T follicular helper cell (primary cell): ENCODE measurements at places on chromosomes 1 and 21.

GRCh38 chr1:235907187-235907896 lies 40.6 kb upstream of the LYST start:
- DNase-seq: no peak

DNA sequence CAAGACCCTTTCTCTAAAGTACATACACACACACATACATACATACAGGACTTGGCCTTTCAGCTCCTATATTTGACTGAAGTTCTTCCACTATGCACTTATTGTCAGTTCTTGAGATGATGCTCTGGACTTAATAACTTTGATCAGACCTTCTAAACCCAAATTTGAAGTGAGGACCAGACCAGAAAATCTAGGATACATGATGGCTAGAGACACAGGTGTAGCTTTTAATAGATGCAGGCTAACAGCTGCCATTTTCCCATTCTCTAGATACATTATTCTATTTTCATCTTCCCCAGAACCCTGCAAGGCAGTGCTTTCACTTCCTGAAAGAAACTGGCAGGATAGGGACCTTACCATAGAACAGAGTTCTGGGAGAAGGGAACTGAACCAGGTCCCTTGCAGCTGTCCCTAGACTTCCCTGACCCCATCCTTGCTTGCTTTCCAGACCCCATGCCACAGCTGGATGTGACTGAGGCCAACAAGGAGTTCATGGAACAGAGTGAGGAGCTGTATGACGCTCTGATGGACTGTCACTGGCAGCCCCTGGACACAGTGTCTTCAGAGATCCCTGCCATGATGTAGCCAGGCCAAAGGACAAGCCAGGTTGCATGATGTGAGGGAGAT lies 14.9 kb upstream of the RAB42 start:
- no peak for DNase-seq

DNA sequence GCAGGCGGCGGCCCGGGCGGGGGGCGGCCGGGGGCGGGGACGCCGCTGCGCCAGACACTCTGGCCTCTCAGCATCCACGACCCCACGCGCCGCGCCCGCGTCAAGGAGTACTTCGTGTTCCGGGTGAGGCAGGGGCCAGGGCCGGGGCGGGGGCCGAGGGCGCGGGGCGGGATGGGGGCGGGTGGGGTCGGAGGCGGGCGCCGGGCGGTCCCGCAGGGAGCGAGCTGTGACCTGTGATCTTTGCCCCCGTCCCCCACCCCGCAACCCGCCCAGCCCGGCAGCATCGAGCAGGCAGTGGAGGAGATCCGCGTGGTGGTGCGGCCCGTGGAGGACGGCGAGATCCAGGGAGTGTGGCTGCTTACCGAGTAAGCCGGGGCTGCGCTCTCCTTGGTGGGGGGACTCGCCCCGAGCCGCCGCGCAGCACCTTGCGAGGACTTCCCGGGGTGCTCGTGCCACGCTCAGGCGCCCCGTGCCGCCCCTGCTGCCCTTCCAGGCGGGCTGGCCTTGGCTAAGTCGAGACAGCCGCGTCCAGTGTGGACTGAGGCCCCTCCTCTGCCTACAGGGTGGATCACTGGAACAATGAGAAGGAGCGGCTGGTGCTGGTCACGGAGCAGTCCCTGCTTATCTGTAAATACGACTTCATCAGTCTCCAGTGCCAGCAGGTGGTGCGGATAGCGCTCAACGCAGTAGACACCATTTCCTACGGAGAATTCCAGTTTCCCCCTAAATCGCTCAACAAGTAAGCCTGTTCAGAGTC lies 514 bp downstream of the TPRG1L start:
- DNase-seq: no peak

DNA sequence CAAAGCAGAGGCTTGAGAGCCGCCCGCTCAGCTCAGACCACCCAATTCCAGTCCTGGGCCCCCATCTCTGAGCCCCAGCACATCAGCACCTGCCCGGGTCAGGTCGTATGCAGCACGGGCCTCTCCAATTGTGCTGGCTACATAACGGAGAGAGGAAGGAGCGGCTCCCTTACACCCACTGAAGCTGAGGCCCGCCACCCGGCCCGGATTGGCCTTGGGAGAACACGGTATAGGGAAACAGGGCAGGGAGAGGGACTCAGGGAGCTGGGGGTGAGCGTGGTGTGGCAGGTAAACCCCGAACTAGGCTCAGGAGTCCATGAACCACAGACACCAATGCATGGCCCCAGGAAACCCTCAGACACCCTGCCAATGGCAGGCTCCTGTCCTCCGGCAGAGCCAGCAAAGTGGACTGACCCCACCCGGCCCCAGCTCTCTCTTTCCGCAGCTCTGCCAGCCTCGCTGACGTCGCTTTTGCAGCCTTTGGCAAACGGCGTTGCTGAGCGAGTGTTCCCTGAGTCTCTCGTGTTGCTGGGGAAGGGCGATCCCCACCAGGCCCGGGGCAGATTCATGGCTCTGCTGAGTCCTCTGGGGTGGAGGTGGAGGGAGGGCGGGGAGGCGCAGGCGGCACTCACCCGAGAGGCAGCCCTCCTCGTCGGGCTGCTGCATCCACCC lies 16.5 kb downstream of the MEGF6 start:
- DNase-seq: no peak

DNA sequence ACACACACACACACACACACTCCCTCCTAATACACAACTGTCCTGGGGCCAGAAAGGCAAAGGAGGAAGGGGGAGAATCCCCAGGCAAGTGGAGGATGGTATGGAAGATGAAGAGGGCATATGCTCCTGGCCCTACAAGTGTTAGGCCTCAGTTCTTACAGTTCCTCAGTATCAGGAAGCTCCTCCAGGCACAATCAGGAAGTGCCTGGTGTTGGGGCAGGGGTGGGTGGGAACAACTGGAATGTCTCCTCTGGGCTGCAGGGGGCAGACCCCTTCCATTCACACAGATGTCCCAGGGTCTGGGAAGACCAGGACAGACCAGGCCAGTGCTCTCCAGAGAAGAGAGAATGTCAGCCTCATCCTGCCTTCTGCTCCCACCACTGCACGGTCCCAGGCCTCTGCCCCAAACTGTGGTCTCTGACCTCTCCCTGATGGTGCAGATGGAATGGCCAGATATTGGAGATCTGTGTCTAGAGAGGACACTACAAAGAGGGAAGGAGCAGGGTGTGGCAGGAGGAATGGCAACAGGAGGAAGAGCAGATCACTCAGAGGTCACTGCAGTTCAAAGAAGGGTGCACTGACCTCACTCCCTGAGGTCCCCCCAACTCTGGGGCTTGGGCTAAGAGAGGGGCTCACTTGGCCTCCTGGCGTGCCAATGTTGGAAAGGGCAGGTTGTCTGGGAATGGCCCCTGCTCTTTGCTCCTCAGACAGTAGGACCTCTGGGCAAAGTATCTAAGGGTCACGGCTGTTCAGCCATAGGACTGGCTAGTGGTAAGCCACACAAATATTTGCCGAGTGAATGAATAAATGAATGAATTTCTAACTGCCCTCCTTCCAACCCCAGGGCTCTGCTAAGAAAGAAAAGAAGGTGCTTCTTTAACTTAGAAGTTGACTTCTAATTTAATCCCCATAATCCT lies 2.5 kb upstream of the DENND2D start:
- DNase-seq: no peak

DNA sequence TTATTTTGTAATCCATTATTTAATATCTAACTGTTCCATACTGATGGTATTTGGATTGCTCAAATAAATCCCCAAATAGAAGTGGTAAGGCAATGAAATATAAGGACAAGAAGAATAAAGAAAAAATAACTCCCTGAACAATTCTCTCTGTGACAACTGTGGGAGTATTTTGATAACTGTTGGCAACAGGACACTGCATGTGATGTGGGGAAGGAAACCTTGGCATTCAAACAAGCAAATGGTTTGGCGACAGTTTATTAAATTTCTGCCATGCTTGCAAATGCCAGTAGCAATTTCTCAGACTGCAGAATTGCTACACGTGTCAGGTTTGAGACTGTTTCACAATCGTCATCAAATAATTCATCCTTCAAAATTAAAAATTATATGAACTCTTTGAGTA lies 8.6 kb upstream of the MRPL39 start:
- no peak for DNase-seq

- DNase-seq: no peak
Observed at GRCh38 chr1:57741521-57741920, 317.7 kb upstream of the DAB1 start.

GRCh38 chr1:236491469-236492136 lies 32.2 kb upstream of the LGALS8 start:
- no peak for DNase-seq
